ENCODE measurements at places on chromosomes 2 and 18.

DNA sequence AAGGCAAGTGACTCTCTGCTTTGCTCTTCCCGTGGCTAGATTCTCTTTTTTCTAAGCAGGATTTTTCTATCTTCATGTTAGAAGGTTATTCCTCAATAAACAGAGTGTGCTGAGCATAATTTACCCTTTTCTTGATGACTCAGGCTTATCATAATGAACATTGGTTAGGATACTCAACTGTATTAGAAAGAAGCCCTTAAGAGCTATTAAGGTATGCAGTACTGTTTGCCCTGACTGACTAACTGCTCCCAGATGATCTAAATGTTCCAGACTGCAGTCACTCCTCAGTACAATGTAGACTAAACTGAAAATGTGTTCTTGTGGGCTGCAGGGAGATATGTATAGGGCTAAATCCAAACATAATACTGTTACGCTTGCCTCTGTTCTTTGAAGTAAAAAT lies 687.8 kb downstream of the NUP35 start:
- no peak for DNase-seq

DNA sequence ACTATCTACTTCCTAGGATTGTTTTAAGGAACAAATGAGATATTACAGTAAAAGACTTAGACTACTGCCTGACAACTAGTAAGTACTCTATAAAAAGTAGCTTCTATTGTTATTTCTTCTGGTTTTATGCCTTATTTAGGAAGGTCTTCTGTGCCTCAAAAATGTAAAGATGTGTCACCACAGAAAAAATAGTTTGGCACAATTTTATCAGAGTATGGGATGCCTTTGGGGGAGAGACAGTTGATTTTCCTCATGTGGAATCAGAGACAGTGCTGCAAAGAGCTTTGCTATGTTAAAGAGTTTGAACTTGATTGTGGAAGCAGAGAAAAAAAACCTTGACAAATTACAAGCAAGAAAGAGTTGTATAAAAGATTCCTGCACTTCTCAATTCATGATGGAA lies 98.4 kb downstream of the EHBP1 start:
- DNase-seq: no peak

DNA sequence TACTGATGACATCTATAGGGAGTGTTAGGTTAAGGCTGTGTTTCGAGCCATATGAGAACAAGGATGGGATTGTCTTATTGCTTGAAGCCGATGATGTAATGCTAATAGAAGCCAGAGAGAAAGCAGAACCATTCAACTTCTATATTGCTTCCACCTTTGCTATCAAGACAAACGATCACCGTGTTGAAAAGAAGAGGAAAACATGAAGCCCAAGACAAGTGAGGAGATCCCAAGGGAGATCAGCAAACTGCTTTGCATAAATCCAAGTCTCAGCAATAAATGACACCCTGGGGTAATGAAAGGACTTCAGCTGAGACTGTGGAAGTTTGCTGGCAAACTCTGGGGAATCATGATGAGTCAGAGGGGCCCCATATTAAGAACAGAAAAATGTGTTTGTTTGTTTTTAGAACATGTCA lies 206.2 kb downstream of the NCKAP5 start:
- DNase-seq: no peak

DNA sequence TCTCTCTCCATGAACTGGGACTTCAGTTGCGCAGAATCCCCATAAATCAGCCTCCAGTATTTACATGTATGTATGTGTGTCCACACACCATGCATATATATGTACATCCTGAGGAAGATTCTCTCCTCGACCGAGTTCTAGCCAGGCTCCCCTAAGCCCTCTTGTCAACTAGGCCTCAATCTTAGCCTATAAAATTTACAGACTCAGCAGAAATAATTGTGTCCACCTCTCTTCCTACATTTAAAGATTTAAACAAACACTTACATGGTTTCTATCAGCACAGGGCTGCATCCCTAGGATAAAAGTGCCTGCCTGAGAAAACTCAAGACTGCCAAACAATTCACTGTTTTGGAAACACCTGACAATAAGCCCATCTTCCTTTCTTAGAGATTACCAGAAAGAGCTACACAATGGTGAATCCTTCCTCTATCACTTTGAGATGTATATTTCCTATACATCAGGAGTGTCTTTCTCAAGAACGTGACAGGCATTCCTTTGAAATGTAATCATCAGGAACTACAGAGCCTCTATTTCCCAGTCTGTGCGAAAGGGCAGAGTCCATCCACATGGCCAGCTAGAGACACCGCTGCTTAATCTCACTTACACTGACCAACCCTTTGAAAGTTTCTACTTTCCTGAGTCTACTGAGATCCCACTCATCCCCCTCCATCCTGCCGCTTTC lies 39.5 kb downstream of the ZNF519 start:
- no peak for DNase-seq

GRCh38 chr2:84957771-84958134 lies 13.2 kb upstream of the KCMF1 start:
- DNase-seq: no peak

- no peak for DNase-seq
Measured at GRCh38 chr2:14831458-14831857, 198.9 kb downstream of the LRATD1 start.

DNA sequence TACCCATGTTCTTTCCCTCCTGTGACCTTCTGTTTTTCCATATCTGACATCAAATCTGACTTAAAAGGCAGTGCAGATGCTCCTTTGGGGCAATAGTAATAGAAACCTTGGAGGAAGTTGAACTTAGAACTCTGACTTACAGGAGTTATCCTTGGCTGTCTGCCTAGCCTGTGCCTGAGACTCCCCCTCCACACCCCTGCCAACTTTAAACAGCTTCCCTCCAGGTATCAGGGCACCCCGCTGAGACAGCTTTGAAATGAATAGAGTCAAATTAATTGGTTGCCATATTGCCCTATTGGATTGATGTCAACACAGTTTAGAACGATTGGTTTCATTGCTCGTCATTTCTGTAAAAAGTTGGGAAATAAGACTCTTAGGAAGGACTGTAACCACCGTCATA lies 322.0 kb downstream of the PRKCE start:
- DNase-seq: no peak

DNA sequence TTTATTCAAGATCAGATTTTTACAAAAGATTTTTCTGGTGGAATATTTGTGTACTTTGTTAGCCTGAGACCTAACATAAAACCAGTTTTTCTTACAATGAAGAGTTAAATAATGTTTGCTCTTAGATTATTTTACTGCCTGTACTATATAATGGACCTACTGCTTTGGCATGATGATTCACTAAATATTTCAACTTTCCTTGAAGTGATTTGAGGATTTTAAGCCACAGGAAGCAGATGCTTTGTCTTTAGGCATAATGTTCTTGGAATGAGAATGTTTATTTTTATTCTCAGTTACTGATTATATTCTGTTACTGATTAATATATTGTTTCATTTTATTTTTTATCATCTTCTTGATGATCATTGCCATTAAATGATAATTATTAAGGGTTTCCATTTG lies 175.3 kb upstream of the LRP1B start:
- no peak for DNase-seq

DNA sequence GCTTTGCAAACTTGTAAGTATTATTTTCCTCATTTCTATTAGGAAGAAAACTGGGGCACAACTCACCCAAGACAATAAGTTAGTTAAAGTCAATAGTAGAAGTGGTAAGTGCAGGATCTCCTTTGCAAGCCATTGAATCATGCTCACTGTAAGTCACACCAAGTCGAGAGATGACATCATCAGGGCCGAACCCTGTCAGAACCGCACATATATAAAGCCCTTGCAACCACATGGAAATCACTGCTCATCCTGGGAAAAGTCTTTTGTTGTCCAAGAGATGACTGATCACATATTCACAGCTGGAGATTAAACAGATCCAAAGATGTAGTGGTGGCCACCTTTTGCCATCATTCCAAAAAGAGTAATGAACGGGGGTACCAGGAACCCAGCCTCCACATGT lies 484.8 kb upstream of the ID2 start:
- no peak for DNase-seq

DNA sequence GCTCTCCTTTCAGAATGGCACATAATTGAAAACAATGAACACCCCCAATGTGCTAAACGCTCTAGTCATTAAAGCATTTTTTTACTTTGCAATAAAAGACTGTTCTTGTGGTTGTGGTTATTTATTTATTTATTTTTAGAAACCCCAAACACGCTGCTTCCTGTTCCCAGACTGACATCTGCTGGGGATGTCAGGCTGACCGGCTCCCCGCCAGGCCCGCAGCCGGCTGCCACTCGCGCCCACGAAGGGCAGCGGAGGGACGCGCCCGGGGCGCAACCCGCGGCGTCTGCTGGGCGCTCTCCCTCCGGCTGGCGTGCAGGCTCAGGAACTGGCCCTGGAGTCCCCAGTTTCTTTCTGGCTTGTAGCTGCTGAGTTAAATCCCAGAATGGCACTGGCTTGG lies 83.1 kb upstream of the SP3 start:
- no peak for DNase-seq

GRCh38 chr2:1484131-1484884 lies 71.0 kb downstream of the TPO start:
- no peak for DNase-seq

DNA sequence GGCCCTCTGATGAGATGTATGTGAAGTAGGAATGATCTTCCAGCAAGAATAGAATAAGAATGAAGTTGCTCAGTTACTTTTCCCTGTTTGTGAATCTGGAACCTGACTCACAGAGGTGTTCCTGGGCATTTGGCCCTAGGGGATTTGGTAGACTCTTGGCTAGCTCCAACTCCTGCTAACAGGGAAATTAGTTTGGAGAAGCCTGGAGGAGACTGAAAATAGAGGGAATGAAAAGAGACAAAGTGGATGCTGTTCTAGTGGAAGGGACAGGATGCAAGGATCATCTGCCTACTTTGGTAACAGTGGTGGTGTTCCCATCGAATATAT lies 19.6 kb downstream of the TMEM17 start:
- no peak for DNase-seq

DNA sequence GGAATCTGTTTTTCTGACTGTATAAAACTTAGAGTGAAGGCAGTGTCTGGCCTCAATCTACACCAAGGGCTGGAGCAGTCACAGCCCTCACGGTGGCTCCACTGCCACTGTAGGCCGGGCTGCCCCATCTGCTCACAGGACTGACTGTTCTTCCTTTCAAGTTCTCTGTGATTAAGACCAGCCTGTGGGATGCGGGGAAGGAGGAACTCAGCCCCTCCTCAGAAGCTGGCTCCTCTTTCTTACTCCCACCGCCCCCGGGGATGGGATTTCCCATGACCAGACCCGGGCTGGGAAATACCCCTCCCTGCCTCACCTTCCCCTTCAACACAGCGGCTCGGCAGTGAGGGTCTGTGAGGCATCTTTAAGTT lies 106.0 kb downstream of the COPS8 start:
- DNase-seq: no peak

DNA sequence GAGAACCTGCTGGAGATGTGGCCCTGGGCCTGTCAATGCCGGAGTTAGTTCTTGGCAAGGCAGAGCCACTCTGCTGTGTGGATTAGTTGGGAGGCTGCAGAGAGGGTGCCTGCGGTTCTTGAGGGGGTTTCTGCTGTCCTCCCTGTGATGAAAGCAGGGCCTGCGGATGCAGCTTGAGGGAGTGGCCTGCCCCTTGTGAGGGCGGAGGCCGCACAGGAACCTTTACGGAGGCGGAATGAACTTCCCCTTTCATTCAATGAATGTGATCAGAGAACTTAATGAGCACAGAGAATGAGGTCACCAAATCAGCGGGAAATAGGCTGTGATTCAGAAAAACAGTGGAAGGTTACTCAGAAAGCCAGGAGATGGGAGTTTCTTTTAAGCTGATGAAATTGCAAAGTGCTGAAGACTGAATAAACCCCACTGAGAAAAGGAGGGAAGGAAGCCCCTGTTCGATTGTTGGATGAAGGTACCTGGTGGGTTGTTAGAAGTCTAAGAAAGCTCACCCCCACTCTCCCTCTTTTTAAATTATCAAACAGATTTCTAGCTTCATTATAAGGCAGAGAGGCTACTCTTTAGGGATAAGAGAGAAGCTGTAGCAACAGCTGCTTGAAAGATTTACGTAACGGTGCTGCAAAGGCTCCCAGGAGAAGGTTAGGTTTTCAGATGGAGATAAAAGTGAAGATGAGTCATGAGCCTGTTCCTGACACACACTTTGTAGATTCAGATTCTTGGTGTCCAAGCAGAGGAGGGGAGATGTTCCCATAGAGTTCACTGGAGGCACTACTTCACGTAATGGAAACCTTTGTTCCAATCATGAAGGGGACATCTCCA lies 47.4 kb downstream of the VWA3B start:
- peak; percentile 81 for DNase-seq

GRCh38 chr18:24802456-24802855 lies 342.0 kb downstream of the HRH4 start:
- DNase-seq: no peak

Data from activated naive CD8-positive, alpha-beta T cell treated with anti-CD3 and anti-CD28 coated beads for 36 hours (primary cell).